ENCODE measurements at places on chromosomes 5 and 9.

GRCh38 chr9:134047868-134048581 is 19.8 kb downstream of the BRD3 start:
- DNase-seq: no peak

DNA sequence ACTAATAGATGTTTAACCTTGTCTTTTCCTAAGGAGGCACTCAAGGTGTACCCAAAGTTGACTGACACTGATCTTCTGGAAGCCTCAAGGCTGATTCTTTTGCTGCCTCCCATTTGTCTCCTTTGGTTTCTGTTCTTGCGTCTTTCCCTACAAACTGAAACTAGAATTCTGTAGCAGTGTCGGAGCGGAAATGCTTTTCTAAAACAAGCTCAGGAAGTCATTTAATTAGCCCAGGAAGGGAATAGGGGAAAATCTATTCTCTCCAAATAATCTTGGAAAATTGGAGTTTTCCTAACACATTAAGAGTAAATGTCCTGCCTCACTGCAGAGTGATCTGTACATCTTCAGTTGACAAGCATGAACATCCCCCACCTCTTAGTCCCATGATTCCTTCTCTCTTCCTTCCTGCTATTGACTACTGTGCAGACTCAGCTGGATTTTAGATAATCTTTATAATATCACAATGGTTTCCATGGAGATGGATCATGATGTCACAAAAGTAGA is 182.7 kb downstream of the NR3C1 start:
- DNase-seq: no peak

GRCh38 chr5:9431496-9432258 is 114.2 kb downstream of the SEMA5A start:
- DNase-seq: no peak

- DNase-seq: peak; percentile 59
Measured at GRCh38 chr5:142439207-142439860, 114.5 kb upstream of the SPRY4 start.

GRCh38 chr5:19865336-19866089 is 122.5 kb downstream of the CDH18 start:
- no peak for DNase-seq

DNA sequence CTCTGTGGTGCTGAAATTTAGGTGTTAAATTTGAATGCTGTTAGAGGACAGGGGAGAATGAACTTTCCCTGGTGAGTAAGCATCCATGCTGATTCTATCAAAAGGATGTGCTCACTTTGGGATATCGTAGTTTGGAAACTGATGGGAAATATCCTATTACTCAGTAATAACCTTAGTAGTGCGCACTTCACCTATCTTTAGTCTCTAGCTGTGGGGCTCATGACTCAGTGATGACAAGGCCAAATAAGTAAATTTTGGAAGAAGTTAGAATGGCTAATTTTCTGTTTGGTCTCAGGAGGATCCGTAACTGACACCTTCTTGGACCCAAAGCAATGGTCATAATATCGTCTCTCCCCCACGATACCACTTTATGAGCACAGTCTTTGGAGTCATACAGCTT is 448.4 kb downstream of the PSAT1 start:
- no peak for DNase-seq

DNA sequence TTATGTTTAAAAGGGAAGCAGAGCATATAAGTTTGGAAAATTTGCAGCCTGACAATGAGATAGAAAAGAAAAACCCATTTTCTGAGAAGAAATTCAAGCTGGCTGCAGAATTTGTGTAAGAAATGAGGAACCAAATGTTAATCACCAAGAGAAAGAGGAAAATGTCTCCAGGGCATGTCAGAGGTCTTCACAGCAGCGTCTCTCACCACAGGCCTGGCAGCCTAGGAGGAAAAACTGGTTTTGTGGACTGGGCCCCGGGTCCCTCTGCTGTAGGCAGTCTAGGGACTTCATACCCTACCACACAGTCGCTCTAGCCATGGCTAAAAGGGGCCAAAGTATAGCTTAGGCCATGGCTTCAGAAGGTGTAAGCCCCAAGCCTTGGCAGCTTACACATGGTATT is 32.1 kb upstream of the HSD17B4 start:
- DNase-seq: no peak

DNA sequence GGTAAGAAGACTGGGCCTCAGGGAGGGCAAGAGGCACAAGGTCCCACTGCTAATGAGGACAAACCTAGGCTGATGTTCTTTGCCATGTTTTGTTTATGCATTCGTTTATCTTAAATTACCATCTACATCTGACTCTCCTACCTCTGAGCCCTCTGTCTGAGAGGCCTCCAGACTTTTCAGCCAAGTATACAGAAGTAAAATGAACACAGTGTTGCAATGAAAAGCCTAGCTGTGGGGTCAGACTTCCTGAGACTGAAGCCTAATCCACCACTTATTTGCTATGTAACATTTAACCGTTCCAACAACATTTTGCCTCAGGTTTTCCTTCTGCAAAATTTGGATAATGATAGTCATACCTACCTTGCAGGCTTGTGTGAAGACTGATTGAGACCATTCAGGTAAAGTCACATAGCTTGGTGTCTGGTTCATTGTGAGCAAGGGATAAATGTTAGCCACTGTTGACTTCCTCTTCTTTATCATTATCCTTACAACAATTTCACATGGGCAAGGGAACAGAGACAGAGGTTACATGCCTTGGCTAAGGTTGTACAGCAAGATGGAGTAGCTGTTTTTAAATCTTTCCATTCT is 374.9 kb upstream of the CLINT1 start:
- DNase-seq: no peak

DNA sequence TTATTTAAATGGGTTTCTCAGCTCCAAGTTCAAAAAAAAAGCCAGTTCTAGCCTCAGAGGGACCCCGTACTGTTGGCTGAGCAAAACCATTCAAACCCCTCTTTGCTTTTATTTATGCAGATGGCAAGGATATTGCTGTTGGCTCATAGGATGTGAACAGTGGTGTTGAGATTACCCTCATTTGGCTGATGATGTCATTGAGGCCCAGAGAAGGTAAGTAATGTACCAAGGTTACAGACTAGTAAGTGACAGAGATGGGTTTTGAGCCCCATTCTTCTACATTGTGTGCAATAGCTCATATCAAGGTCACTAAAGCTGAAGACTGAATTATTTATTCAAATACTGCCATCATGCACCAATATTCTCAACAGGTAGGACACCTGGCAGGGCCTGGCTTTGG is 122.2 kb upstream of the PCA3 start:
- DNase-seq: no peak

- DNase-seq: no peak
Measured at GRCh38 chr5:135234242-135234641, 164.8 kb downstream of the MACROH2A1 start.

GRCh38 chr5:83048811-83049210 is 28.4 kb downstream of the TMEM167A start:
- no peak for DNase-seq

- DNase-seq: peak; percentile 76
Measured at GRCh38 chr5:10756549-10756948, 4.5 kb downstream of the DAP start.

- DNase-seq: no peak
Measured at GRCh38 chr5:88407341-88407740, 138.7 kb upstream of the TMEM161B start.

DNA sequence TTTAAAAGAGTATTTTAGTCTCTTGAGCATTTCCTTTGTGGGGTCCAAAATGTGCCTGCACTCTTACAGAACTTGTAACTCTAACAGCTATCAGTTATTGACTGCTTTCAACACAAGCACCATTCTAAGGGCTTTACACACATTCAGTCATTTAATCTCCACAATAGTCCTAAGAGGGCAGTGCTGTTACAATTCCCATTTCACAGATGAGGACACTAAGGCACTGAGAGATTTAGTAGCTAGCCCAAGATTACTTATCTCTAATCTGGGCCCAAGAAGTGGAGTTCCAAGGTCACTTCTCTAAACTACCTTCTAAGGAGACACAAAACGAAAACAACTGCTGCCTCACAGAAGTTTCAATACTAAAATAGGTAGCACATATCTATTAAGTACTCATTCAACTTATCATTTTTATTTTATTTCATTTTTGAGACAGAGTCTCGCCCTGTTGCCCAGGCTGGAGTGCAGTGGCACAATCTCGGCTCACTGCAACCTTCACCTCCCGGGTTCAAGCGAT is 275.2 kb downstream of the CWC27 start:
- DNase-seq: no peak

- DNase-seq: no peak
Measured at GRCh38 chr9:130499804-130500263, 55.1 kb downstream of the ASS1 start.

- DNase-seq: no peak
Measured at GRCh38 chr5:115709585-115709984, 83.7 kb upstream of the TMED7 start.

GRCh38 chr5:169004551-169004950 is 296.4 kb downstream of the SLIT3 start:
- DNase-seq: peak; percentile 40

- peak; percentile 82 for DNase-seq
Measured at GRCh38 chr5:135230251-135230925, 168.6 kb downstream of the MACROH2A1 start.

DNA sequence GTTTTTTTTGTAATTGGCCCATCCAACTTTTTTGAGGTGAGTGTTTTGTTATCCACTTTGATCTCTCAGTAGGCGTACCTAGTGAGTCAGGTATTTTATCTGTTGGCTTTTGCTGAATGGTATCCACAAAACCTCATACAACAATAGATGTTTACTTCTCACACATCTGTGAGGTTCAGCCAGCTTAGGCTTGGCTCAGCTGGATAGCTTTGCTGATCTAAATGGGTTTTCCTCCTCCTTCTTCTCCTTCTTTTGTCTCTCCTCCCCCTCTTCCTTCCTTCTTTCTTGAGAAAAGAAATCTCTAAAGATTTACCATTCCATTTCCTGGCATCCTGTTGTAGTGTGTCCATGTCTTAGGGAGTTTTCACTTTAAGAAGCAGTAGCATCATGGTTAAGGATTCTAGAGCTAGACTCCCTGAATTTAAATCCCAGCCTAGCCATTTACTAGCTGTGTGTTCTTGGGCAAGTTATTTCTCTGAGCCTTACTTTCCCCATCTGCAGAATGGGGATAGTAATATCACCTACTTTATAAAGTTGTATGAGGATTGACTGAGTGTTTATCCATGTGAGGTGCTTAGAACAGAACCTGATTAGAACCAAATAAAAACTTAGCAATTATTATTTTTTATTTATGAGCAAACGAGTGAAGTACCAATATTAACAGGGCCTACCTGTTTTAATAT is 126.3 kb downstream of the ARHGAP26 start:
- no peak for DNase-seq

DNA sequence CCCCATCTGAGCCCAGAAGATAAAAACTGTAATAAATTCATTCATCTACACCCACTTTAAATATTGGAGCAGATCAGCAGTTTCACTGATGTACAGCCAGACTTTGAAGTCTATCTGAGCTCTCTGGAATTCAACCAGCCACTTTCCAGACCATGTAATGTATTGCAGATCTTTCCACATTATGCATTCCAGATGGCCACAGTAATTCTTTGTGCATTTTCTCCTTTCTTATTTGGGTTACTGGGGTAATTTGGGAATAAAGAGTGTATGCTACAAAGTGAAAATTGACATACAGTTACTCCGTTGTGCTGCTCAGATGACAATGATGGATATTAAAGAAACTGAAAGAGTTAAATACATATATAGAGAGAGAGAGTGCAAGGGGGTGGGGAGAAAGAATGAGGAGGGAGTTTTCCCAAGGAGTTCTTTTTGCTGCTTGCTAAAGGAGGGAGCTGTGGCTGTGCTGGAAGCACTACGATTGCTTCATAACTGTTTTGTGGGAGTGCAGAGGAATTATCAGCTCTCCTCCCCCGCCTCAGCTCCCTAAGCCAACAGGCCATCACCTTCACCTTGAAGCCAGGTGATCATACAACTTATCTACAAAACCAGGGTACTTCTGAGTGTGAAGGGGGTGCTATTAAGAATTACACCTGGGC is 152.8 kb downstream of the GAS1 start:
- DNase-seq: peak; percentile 91

GRCh38 chr9:70656281-70656680 is 241.8 kb upstream of the KLF9 start:
- DNase-seq: no peak

DNA sequence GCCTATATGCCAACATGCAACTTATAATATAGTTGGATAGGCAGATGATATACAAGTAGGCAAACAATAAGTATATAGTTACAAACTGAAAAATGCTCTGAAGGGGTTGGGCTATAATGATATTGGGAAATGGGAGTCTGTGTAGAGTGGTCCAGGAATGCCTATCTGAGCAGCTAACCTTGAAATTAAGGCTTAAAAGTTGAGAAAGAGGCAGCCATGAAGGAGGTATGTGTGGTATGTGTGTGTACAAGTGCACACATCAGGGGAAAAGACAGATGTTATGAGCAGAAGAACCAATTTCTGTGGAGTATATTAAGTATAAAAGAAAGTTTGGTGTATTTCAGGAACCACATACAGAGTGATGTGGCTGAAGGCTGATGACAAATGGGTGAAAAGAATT is 154.9 kb upstream of the PAPPA start:
- peak; percentile 87 for DNase-seq

DNA sequence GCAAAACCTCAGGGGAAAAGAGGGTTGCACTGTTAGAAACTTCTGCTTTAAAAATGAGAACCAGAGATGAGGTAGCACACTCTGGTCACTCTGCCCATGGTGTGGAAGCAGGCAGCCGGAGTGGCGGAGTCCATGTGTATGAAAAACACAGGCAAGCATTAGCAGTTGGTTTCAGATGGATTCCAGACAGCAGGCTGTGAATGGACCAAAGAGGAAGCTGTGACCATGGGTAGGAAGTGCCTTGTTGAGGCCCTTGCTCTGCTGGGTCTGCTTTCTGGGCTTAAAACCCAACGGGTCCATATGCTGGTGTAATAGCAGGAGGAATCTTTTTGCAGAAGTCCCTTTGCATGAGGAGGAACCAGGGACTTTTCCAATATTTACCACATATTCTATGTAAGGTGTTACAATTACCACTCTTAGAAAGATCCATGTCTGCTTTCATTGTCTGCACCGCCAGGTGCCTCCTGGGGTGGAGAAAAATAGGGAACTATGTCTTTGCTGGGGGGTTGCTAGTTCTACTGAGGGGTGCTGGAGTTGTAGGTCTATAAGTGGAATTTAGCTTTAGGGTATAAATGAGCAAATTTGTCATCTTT is 77.0 kb downstream of the ANKRD55 start:
- DNase-seq: no peak

GRCh38 chr9:120714088-120714845 is at the start of gene MEGF9:
MEGF9 (minus strand) TSS chr9:120714470; CDS start chr9:120714358, 112 bp downstream.
- peak; percentile 97 for DNase-seq

- peak; percentile 18 for DNase-seq
Measured at GRCh38 chr5:40681363-40682153, 1.8 kb downstream of the PTGER4 start.

DNA sequence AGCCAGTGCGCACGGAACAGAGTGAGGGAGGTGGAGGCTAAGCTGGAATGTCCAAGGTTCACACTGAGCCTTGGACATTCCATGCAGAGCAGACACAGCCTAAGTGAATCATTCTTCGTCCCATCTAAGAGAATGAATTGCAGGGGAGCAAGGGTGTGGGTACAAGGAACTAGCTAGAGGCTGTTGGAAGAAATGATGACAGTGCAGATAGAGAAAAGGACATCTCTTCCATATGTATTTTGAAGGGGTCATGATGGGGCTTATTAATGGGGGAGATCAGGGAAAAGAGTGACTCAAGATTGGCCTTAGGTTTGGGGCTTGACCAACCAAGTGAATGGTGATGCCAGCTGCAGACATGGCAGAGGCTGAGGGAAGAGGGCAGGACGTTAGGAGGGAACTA is 59.2 kb downstream of the MTX3 start:
- no peak for DNase-seq
